ENCODE measurements at places on chromosomes 4 and X.

DNA sequence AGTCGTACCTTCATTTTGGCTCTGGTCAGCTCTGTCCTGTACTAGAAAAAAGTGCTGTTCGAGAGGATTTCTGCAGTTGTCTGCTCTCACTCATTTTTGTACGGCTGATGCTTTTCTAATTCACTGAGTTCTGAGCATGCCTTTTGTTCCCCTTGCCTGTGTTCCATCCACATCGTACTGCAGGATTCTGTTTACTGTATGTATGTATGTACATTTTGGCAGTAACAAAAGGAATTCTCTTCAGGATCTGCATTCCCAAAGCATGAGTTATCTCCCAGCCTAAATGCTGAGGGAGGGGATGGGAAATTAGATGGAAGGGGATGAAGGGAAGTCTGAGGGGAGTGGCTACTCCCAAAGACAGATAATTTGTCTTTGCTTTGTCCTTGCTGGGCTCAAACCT, 87.6 kb downstream of the GBA3 start:
- DNase-seq = no peak

GRCh38 chrX:119273420-119274192, 37.5 kb downstream of the PGRMC1 start:
- peak; percentile 48 for DNase-seq

- no peak for DNase-seq
Measured at GRCh38 chrX:39627257-39627656, 470.5 kb downstream of the BCOR start.

DNA sequence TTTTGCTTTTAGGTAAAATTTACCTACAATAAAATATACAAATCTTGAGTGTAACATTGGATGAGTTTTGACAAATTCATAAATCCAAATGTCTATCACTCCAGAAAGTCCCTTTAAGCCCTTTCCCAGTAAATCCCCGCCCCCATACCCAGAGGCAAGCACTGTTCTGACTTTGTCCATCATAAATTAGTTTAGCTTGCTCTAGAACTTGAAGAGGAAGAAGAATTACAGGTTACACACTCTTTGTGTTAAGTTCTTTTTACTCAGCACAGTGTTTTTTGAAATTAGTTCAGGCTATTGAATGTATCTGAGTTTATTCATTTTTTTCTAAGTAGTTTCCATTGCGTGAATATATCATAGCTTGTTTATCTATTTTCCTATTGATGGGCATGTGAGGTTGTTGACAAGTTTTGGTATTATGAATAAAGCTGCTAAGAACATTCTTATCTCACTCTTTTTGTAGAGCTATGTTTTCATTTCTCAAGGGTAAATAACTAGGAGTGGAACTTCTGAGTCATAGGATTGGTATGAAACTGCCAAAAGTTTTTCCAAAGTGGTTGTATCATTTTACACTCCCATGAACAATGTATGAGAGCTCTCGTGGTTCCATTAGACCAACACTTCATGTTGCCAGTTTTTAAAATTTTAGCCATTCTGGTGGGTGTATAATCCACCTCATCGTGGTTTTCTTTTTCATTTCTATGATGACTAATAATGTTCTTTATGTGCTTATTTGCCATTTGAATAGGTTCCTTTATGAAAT, 22.4 kb upstream of the HPSE start:
- DNase-seq = no peak

- no peak for DNase-seq
Measured at GRCh38 chr4:93764639-93765246, 63.8 kb upstream of the ATOH1 start.

GRCh38 chr4:166432842-166433241, 559.8 kb downstream of the TLL1 start:
- no peak for DNase-seq

- DNase-seq = no peak
Measured at GRCh38 chrX:2266445-2267349, 234.1 kb downstream of the DHRSX start.

DNA sequence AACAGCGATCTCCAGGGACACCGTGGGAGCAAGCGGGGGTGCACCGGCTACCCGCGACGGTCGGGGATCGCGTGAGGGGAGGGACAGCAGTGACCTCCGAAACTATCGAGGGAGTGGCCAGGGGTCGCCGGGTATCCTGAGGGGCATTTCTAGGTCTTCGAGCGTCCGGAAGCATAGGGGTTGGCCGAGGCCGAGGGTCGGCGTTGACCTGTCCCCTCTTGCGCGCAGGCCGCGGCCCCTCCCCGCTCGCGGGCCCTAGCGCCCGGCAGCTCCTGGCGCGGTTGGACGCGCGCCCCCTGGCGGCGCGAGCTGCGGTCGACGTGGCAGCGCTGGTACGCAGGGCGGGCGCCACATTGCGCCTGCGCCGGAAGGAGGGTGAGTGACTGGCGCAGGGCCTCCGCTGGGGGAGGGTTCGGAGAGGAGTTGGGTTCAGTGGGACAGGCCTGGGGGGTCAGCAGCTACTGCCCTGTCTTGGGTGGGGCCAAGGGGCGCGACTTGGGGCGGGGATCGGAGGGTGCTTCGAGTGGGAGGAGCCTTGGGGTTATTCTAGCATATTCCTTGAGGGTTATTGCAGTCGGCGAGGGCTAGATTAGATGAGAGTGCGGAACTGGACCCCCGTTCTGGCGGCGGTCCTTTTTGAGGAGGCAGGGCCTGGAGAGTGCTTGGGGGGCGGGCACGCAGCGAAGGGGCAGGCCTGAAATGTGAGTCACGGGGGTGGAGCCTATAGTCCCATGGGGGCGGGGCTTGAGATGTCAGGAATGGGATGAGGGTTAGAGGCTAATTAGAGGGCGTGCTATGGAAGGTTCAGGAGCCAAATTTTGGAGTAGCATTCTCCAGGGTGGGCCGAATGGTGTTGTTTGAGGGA, 1.2 kb downstream of the MAGIX start:
- peak; percentile 78 for DNase-seq

DNA sequence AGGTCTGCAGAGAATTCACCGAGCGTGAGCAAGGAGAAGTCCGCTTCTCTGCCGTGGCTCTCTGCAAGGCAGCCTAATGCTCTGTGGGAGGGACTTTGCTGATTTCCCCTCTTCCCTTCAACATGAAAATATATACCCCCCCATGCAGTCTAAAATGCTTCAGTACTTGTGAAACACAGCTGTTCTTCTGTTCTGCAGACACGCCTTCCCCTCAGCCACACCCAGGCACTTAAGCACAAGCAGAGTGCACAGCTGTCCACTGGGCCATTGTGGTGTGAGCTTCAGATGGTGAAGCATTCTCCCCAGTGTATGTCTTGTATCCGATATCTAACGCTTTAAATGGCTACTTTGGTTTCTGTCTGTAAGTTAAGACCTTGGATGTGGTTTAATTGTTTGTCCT, 11.3 kb downstream of the UCHL1 start:
- no peak for DNase-seq

DNA sequence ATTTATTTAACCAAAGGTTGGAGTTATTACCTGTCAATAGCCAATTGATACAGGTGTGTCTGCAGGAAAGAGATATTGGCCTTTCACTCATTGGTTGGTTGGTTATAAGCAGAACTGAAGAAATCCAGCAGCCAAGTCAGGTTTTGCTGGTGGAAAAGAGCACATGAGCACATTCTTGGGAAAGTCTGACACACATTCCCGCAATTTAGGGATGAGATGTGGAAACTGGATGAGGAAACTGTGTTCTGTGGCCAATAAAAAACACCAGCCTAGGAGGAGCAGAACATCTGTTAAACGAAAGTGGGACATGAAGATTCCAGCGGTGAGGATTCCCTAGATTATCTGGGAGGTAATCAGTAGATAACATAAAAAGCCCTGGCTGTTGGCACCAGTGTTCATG, 567.4 kb upstream of the CPEB2 start:
- DNase-seq = no peak

DNA sequence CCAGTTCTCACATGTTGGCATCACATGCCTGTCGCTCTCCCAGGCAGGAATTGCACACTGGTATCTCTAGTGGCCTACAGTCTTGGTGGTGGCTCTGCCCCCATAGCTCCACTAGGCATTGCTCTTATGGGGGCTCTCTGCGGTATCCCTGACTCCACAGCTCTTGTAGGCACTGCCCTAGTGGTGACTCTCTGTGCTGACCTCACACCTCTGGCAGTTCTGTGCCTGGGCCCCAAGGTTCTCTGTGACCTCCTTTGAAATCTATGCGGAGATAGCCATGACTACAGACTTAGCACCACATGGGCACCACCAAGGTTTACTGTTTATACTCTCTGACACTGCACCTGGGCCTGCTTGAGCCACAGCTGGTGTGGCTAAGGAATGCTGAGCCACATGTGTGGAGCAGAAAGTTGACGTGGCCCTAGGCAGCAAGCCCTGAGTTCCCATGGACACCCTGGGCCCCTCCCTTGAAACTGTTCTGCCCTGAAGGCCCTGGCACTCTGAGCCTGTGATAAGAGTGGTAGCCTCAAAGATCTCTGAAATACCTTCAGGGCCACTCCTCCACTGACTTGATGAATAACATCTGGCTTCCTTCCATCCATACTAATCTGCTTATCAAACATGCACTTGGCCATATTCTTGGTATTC, 8.0 kb downstream of the SLC9B1 start:
- DNase-seq = no peak

DNA sequence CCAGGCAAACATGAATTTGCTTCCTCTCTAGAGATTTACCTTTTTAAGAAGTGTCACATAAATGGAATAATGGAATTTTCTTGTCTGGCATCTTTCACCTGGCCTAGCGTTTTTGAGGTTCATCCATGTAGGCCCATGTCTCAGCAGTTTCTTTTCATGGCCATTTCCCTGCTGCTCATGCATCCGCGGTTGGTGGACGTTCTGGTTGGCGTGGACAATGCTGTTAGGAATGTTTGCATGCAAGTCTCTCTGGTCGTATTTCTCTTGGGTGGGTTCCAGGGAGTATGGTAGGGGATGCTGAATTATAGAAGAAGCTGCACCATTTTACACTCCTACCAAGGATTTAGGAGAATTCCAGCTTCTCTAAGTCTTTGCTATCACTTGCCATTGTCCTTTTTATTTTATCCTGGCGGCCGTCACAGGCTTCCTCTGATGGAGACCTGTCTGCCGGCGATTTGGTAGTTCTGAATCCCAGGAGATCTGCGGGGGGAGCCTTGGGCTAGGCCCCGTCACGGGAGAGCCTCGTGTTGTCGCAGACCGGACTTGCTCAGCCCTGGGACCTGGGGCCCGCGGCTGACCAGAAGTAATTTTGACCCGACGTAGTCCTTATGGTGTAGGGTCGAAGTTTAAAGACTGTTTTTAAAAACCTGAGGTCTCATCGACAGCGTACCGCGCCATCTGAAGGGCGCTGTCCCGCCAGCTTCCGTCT, 56.9 kb upstream of the TADA2B start:
- no peak for DNase-seq

DNA sequence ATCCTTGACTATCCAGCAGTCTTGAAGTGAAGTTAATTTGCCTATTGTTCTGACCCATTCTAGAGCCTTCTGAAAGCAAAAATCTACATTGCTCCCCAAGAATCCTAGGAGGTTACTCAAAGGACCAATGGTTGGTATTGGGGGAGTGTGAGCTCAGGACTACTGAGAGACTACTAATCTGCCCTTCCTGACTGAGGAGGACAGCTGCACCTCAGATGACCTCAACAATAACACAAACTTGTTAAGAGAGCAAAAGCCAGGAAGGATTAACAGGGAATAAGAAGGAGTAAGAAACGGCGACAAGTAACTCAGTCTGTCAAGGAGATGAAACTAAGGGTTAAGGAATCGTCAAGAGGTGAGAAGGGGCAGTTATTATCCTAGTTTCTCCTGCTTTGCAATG, 43.4 kb downstream of the IDS start:
- DNase-seq = no peak

GRCh38 chr4:93730760-93731159, 97.8 kb upstream of the ATOH1 start:
- DNase-seq = no peak

GRCh38 chr4:54036184-54036583, 28.2 kb downstream of the CHIC2 start:
- no peak for DNase-seq

DNA sequence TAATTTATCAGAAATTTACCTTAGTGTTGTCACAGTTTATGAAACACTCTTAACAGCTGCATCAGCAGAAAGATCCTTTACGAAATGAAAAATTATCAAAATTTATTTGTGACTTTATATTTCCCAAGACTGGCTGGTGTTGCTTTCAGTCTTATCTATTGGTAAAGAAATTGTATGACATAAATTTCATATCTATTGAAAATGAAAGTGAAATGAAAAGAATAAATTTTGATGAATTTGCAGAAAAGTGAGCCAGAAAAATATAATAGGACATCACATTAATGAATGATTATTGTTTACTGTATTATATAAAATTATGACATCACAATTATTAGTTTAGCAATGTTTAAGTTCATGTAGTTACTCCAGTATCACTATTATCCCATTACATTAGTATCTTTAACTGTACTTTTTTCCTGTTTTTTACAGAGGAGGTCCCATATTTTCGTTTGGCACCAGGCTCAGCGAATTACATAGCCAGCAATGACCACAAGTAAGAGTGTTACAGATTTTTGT, 13.2 kb upstream of the TMEM165 start:
- no peak for DNase-seq

- no peak for DNase-seq
Measured at GRCh38 chr4:102546635-102547034, 45.5 kb downstream of the NFKB1 start.

- DNase-seq = no peak
Measured at GRCh38 chr4:151942971-151943370, 182.2 kb upstream of the GATB start.

- no peak for DNase-seq
Measured at GRCh38 chr4:54226404-54227255, 2.5 kb upstream of the PDGFRA start.

DNA sequence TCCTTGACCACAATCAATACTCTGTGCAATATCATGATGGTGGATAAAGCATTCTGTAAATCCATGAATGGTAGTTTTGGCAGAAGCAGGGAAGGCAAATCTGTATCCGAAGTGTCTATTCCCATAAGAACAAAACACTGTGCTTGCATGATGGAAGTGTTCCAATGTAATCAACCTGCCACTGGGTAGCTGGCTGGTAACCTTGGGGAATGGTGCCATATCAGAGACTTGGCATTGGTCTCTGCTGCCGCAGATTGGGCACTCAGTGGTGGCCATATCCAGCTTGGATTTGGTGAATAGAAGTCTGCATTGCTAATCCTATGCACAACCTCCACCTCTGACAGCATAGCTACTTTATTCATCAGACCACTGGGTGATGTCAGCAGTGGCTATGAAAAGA, 114.3 kb upstream of the EMCN start:
- DNase-seq = no peak

DNA sequence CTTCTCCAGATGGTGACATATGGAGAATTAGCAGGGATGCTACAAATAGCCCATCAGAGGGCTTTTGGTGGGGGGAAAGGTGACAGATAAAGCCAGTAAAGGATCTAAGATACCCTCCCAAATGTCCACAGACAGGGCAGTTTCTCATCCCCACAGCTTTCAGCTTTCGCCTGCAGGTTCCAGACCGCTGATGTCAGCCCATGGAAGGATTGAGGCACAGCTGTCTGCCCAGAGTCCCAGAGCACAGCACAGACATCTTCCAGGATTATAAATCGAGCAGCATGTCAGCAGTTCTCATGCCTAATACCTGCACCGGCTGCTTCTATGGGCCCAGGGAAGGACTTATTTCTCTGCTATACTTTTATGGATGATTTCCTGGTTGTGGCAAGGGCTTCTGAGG, 96.7 kb upstream of the MXRA5 start:
- DNase-seq = no peak

GRCh38 chr4:143287572-143287923, 49.1 kb upstream of the GAB1 start:
- no peak for DNase-seq

Measured in stimulated activated CD4-positive, alpha-beta T cell treated with anti-CD3 and anti-CD28 coated beads, Interleukin-4, amount 100 ng/mL, for 1 hour (primary cell).